ENCODE measurements at places on chromosomes 16 and 17.

GRCh38 chr16:381012-381788 lies 578 bp downstream of the PGAP6 start:
- DNase-seq, result peak; percentile 18

DNA sequence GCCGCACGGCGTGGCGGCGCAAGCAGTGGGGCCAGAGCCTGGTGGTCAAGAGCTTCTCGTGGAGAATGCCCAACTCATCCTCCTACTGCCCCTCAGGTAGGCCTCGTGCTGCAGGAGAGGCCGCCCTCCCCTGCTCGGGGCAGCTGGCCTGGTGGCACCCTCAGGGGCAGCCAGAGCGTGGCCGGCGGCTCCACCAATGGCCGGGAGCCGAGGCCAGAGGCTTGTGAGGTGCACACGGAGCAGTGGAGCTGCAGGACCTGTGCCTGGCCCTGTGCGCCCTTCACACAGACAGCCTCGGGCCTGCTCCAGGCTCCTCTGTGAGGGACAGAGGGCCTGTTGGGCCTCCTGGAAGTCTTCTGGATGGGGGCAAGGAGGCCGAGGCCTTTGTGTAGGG lies 85.5 kb downstream of the NPIPB11 start:
- no peak for DNase-seq

DNA sequence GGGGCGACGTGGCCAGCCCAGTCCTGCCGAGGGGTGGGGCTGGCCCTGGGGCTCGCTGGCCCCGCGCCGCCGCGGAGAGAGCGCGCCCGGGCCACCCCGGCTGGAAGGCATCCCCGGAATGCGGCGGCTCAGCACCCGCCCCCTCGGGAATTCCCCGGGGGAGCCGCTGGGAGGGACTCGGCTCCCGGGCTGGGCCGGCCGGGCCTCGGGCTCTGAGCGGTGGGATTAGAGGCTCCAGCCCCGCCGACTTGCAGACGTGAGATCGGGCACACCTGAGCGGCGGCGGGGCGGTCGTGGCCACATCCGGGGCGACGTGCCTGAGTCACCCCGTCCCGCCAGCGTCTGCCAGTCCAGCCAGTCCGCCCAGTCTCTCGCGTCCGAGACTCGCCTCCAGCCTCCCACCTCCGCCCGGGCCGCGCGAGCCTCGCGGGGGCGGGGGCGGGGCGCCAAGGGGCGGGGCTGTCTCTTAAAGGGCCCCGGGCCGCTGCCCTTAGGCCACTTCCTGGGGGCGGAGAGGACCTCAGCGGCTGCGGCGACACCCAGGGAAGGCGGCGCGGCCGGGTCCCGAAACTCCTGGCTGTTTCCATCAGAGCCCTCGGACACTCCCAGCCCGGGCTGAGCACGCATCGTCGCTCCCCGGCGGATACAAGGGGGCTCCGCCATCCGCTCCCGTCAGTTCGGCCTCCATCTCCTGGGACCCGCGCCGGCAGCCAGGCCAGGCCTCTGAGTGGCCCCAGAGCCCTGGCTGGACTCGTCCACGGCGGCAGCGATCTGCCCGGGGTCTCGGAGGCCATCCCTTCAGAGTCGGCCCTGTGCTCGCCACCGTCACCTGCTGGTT lies at the start of gene KCTD11:
TSS of gene KCTD11 (plus strand) at position 498 of the 838 bp plus-strand sequence.
- DNase-seq, result peak; percentile 88

DNA sequence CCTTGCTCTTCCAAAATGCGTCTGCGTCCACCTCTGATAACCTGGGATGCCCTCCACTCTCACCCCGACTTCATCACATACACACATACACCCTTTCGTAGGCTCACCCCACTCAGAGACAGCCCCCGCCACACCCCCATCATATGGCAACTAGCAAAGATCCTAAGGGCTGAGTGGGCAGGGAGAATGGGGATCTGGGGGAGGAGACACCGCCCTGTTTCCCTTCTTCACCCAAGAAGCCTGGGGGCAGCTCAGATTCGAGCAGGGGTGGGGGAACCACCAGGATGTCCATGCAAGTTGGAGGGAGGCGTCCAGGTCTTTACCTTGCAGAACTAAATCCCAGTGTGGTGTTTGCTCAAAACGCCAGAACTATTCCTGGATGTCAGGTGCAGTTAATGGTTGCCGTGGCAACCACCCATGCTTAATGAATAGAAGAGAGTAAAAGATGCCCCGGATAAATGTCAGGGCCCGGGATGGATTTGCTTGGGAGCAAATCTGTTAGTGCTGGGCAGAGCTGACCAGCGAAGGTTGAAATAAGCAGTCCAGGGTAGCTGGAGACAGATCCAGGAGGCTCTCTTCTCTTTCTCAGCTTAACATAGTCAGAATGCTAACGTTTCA lies 72.8 kb downstream of the CACNG3 start:
- DNase-seq, result no peak

- DNase-seq, result peak; percentile 70
Observed at GRCh38 chr17:72600934-72601333, 480.1 kb downstream of the SOX9 start.

GRCh38 chr17:51029568-51030463 lies 90.9 kb downstream of the SPAG9 start:
- DNase-seq, result no peak

DNA sequence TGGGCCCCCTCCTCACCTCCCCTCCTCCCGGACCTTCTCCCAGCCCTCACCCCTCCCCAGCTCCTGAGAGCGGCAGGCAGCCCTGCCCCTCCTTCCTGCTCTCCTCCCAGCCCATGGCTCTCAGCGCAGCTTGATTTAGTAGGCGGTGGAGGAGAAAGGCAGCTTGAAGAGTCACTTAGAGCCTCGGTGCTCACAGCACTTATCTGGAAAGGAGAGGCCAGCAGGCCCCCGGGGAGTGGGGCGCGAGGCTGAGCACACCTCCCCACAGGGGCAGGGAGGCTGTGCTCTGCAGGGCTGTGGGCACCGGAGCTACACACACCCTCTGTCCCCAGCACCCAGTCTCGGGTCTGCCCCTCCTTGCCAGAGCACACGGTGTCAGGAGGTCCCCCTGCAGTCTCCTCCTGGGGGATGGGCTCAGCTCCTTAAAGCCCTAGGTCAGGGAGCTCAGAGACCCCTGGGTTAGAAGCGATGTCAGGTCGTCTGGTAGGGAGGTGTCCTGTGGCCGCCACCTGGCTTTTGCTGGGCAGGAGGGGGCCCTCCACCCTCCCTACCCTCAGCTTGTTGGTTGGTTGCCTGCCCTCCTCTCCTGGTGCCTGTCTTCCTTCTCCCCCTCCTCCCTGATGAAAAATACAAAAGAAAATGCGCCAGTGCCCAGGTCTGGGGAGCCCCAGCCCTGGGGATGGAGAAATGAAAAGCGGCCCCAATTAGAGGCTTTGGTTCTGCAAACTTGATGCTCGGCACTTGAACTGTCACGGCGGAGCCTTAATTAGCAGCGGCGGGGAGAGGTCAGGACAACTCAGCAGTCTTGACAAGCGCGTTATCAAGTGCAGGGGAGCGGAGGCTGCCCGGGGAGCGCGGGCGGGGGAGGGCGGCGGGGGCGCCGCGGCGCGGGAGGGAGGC lies 151.1 kb upstream of the GSE1 start:
- DNase-seq, result no peak

DNA sequence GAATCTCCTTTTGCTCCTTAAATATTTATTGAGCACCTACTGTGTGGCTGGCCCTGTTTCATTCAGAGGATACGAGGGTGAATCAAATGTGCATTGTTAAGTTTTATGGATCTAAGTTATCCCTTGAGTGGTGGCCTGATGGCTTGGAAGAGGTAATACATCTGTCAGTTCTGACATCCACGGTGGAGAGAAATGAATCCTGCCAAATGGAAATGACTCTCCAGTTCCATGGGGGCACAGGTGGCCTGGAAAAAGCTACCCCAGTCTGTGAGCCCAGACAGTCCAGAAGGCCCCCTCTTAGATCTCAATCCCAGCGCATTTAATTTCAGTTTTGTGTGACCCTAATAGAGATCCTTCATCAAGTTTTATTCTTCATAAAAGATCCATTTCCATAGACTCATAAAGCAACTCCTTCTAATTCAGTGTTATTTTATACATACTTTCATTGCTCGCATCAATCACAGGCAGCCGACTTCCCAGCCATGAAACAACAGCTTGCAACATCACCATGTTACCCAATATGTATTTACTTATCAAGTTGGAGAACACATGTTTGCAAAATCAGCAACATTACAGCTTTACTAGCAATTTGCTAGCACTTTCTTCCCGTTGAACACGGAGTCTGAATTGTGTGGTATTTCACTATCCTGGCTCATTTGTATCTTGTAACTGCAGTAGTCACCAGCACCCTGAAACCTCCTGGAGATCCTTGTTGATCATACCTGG lies 334.8 kb upstream of the HSBP1 start:
- peak; percentile 46 for DNase-seq

DNA sequence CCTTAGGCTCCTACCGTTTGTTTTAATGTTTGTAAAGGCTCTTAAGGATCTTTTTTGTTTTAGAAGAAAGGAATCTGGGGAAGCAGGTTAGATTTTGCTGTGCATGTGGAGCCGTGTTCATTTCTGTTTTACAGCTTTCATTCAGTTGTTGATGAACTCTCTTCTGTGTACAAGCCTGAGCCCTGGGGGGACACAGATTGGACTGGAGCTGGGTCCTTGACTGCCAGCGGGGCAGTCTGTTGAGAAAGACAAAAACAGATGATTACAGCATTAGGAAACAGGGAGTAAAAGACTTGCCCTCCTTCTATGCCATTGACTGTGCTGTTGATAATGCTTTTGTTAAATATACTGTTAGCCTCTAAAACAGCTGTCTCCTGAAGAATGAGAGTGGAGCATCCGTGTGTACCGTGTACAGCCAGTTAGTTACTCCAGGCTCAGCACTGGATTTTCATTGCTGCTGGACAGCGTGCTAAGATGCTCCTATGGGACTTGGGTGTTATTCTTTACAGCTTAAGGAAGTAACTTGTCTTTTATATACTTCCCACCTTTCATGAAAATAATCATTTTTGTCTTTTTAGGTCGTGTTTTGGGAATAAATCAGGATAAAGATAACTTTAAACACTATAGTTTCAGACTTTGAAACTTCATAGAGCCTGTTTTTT lies 3.2 kb downstream of the MAP1LC3B start:
- no peak for DNase-seq

GRCh38 chr17:4768298-4768697 lies 3.4 kb upstream of the TM4SF5 start:
- DNase-seq, result no peak

DNA sequence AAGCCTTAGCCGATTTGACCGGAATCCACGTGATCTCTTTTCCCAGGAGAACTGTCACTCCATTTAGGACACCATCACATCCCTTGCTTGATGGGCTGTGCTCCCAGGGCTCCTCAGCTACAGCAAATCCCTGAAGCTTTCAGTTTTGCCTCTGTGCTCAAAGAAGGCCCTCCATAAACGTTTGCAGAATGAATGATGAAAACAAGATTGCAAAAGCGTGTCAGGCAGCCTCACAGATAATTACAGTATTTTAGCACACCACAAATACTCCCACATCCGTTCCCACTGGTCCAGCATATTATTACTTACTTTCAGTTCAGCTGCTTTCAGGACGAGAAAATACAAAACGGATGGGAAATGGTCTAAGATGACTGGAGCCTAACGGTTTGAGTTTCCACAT lies 84.6 kb downstream of the USP31 start:
- DNase-seq, result no peak

GRCh38 chr16:81864646-81865382 lies 85.7 kb downstream of the PLCG2 start:
- DNase-seq, result no peak

DNA sequence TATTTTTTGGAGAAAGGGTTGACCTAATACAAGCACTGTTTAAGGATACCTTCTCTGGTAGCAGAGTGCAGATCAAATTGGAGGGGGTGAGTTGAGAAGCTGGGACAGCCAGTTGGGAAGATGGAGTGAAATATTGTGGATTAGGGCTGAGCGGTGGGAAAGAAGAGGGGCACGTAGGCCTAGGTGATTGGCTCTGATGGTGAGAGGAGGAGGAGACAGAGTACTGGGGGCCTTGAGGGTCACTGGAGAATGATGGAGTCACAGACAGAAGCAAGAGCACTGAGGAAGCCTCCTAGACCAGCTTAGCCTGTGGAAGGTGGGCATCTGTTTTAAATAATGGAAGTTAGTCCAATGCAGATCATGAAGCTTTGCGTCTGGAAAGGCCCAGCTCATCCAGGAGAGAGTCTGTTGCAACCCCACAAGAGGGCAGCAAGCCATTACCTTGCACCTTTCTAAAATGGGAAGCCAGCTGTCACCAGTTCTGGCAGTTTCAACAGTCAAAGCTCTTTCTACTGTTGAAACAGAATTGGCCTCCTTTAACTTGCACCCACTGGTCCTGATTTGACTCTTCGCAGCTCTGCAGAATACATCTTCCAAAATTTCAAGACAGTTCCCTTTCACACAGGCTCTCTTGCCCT lies 11.8 kb downstream of the SLC9A5 start:
- peak; percentile 58 for DNase-seq

GRCh38 chr17:72349011-72349410 lies 228.2 kb downstream of the SOX9 start:
- no peak for DNase-seq

GRCh38 chr17:2043785-2044184 lies 2.0 kb downstream of the OVCA2 start:
- peak; percentile 80 for DNase-seq

DNA sequence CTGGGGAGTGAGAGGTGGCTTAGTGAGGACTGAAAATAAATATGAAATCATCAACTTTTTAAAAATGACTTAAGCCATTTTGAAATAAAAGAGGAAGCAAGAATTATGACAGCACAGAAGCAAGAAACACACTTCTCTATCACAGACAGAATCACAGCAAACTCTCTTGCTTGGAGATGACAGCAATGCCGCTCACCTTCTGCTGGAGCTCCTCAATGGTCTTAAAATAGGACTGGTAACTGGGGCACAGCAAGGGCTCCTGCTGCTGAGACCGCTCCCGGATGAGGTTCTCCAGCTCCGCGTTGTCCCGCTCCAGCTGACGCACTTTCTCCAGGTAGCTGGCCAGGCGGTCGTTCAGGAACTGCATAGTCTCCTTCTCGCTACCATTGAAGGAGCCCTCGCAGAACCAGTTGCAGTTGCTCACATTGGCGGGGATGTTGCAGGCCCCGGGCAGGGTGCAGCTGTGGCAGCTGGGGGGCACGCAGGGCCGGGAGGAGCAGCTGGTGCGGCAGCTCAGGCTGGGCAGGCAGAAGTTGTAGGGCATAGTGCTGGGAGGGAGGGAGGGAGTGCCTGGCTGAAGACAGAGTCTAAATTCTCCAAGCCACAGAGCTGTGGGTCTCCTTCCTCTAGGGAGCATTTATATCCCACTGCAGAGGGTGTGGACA lies at the start of gene KRT31:
TSS of gene KRT31 (minus strand) at position 613 of the 665 bp plus-strand sequence. CDS start at position 544, 69 bp downstream.
- DNase-seq, result no peak

Data from HCEC 1CT (cell line).